ENCODE measurements at places on chromosomes 7 and 10. TPM values are rescaled to one million over a fixed set of nuclear protein-coding genes. Genes with fewer than 3 reads are reported as not detected.

ACHE gene
- 0.81 TPM for total RNA-seq

SPDYE9 gene
- not detected for total RNA-seq

UCMA gene
- total RNA-seq, result not detected

TUBB8 gene
- total RNA-seq, result not detected

Measured in pulmonary artery endothelial cell (primary cell).